ENCODE measurements at places on chromosomes 11 and 22.

- DNase-seq: no peak
Measured at GRCh38 chr22:39534092-39534506, 1.6 kb upstream of the RPS19BP1 start.

DNA sequence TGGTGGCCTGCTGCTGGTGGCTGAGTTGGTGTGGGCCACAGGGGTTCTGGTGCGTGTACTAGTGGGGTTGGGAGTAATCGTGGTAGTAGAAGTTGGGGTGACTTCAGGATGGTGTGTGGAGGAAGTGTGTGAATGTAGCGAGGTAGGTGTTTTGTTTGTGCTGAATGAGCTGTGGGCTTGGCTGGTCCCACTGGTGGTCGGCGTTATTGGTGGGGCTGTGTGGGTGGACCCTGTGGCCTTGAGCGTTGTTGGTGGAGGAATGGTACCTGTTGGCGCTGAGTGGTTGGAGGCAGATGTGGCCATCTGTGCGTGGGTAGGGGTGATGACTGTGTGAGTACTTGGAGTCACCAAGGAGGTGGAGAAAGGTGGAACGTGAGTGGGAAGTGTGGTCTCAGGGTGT is 18.4 kb downstream of the MUC6 start:
- no peak for DNase-seq

- DNase-seq: no peak
Measured at GRCh38 chr11:58192229-58192628, 3.4 kb downstream of the OR9Q2 start.

DNA sequence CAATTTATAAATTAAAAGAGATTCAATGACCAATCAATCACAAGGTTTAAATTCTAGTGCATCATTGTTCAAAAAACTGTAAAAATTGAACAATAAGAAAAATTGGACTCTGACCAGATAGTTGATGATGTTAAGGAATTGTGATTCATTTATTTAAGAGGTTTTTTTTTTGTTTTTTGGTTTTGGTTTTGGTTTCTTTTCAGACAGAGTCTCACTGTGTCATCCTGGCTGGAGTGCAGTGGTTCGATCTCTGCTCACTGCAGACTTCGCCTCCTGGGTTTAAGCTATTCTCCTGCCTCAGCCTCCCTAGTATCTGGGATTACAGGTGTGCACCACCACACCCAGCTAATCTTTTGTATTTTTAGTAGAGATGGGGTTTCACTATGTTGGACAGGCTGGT is 17.1 kb upstream of the EIF3M start:
- DNase-seq: no peak

GRCh38 chr11:29184939-29185890 is 831.6 kb downstream of the KCNA4 start:
- no peak for DNase-seq

- no peak for DNase-seq
Measured at GRCh38 chr11:75576017-75576416, 14.0 kb downstream of the SERPINH1 start.

DNA sequence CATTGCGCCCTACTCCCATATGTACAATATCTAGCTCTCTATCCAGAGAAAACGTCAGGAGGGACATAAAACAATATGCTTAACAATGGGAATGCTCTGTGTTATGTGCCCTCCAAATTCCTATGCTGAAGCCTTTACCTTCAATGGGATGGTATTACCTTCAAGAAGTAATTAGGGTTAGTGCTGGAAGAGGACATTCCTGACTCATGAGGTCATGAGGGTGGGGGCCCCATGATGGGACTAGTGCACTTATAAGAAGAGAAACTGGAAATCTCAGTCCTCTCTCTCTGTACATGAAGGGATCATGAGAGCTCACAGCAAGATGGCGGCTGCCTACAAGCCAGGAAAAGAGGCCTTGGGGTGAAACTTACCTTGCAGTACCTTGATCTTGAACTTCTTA is 20.3 kb downstream of the MMP20 start:
- DNase-seq: no peak

DNA sequence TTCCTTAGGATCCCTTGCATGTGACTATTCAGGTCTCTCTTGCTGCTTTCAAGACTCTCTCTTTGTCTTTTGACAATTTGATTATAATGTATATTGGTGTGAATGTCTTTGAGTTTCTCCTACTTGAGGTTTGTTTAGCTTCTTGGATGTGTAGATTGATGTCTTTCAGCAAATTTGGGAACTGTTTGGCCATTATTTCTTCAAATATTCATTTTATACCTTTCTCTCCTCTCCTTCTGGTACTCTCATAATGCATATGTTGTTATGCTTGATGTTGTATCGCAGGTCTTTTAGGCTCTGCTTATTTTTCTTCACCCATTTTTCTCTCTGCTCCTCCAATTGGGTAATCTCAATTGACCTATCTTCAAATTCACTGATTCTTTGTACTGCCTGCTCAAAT is 44.2 kb downstream of the OR2AT4 start:
- DNase-seq: no peak

DNA sequence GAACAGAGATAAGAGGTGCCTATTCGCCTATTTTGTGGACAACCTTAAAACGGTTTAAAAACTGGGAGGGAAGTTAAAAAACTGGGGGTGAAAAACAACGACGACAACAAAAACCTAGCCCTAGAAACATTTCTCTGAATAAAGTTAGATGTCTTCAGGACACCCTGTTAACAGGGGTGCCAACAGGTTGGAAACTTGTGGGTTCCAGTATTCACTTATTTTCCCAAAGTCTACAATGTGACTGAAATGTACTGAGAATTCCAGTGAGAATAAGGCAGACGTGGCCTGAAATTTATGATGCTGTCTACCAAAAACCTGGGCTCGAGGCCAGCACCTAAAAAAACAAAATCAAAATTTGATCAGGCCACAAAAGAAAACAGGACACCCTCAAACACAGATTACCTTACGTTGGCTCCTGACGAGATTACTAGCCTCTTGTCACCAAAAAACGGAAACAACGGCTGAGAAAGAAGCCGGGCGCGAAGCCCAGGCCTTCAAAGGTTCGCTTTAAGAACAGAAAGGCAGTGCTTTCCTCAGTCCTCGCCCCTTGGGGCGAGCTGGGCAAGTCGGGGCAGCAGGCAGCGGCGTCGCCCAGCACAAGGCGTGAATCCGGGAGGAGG is 906 bp downstream of the CCDC90B start:
- no peak for DNase-seq

DNA sequence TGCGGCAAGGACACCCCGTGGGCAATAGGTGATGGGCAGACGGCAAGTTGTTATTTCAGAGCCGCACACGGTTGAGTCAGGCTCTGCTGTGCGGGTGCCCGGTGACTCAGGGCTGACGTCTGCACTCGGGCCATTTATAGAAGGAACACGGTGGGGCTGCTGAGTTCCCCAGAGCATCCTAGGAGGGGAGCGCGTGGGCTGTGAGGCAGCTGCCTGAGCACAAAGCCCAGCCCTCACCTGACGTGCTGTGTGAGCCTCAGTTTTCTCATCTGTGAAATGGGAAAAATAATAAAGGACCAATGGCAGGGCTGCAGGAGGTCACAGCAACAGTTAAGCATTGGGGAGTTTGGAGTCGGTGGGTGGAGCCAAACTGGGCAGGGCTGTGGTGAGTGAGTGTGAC is 11.3 kb upstream of the RHOD start:
- DNase-seq: no peak

DNA sequence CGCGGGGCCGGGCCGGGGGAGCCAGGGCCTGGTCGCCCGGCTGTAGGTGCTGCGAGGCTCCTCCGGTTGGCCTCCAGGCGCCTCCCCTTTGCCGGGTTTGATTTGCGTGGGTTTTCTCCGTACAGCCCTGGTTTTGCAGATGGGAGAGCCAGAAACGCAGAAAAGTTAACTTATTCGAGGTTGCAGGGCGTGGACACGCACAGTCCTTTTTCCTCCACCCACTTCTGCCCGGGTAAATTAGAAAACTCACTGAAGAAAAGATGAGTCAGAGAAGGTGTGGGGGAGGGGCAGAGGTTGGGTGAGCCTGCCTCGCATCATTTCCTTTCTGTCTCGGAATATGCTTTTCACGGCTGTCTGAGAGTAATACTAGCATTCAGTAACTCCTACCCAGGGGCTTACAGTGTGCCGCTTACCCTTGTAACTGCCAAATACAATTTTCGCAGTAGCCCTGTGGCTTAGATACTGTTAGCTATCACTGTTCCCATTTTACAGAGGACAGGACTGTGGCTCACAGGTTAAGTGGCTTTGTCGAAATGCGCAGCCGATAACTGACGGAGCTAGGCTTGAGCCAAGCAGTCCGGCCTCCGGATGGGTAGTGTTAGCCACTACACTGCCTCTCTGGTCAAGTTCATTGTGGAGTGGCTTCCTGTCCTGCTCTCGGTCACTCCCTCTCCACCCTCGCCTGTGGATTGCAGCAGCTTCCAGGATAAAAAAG is 812 bp downstream of the FADD start:
- DNase-seq: no peak

DNA sequence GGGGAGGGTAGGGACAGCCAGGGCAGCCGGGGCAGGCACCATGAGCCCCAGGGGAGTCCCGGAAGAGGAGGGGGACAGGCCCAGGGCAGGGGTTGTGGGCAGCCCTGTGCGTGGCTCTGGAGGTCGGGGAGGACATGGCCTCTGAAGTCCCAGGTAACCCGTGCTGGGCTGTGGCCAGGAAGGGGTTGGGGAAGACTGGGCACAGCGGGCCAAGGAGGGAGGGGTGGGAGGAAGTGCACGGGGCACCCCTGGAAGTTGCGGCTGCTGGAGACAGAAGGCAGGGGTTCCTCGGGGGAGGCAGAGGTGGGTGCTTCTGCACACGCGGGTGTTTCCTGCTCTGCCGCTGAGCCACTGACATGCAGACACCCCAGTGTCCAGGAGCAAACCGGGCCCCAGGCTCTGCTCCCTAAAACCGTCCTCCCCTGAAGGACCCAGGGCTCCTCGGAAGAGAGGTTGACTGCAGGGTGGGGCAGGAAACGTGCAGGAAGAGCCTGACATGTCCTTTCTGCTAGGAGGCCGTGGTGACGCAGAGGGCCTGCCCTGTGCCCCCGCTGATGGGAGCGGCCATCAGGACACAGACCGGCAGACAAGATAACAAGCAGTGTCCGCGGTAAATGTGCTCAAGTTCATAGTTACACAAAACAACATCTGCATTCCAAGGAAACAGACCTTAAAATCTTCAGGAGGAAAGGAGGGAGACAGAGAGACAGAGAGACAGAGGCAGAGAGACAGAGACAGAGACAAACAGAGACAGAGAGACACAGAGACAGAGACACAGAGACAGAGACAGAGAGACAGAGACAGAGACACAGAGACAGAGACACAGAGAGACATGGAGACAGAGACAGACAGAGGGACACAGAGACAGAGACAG is 5.7 kb downstream of the TNNI2 start:
- no peak for DNase-seq

DNA sequence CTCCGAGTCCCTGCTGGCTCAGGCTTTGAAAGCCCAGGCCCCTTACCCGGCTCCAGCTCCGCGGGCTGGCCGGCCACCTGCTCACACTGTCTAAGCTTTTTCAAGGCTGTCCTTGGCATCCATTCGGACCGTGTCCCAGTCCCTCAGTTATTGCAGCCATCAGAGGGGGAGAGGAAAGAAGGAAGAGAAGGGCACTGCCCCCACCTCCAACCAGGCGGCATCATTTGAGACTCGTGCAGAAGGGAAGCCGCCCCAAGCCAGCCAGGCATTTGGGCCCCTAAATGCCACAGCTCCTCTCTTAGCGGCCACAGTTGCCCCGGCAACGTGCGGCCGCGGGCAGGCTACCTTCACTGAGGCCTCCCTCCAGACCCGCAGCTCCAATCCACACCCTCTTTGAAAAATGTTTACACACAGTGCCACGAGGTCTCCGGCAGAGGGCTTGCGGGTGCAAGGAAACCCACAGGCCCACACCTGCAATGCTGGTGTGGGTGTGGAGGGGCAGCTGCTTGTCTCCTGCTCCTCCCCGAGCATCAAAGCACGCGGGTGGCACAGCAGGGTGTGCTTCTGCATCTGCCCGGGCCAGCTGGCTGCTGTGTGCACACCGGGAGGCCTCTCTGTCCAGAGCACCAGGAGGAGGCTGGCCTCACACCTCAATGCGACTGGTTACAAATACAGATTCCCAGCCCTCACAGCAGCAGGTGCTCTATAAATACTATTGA is 124.4 kb downstream of the CTTN start:
- peak; percentile 83 for DNase-seq

DNA sequence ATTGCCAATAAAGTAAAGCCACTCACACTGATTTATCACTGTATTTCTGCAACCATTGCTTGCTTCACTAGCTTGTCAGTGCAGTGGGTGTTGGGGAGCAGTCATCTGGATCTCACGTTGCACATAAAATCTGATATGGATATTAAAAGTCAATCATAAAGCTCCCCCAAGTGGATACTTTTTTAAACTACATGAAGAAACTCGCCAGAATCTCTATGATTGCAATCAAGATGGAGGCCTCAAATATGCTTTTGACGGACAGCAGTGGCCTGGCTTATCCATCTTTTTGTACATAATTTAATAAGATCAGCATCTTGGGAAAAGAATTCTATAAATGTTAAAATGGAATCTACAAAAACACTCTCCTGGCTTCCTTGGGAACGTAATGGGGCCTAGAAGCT is 137.7 kb downstream of the WT1 start:
- no peak for DNase-seq

DNA sequence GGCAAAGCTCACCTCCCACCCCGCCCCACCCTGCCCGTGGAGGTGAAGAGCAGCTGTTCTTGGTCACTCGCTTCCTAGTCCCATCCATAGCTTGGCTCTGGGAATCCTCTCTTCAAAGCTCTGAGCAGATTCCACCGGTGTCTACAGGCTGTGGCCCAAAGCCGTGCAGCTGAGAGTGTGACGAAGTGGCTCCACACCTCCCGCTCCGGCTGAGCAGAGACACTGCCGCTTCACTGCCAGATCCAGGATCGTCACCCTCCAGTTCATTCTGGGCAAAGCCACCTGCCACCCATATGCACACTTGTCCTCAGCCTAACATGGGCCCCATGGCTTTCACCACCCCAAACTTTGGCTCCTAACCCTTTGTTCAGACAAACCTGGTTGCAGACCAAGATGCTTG is 532.9 kb upstream of the B3GAT1 start:
- no peak for DNase-seq

DNA sequence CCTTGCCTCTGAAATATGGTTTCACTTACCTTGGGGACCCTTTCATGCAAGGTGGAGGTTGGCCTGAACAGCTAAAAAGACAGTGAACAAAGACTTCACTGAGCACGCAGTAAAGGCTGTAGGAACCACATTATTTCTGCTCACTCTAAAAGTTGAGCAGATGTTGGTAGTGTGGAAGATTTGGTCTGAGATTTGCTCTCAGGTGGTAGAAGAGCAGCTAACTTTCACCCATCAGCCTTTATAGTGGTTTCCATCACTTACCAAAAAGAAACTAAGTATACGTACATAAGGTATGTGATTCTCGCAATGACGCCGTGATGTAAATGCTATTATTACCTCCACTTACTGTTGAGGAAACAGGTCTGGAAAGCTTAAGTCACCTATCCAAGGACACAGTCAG is 47.3 kb downstream of the PRR5L start:
- DNase-seq: no peak
